ENCODE measurements at places on chromosomes 4 and X. TPM values are rescaled to one million over a fixed set of nuclear protein-coding genes. Genes with fewer than 3 reads are reported as not detected.

Gene DCLK2
- total RNA-seq = 89.4 TPM

Gene NPY2R
- 2.0 TPM for total RNA-seq

Gene TBL1X
- total RNA-seq = 22.8 TPM

Gene ASMT
- total RNA-seq = not detected

Gene BCORL1
- total RNA-seq = 12.7 TPM

All from dorsolateral prefrontal cortex (tissue), 122 donors.